Upper lobe of right lung (tissue), 1 donor: ENCODE measurements at places on chromosomes 1 and 21. TPM values are rescaled to one million over a fixed set of nuclear protein-coding genes. Genes with fewer than 3 reads are reported as not detected.

Gene FCGR1A
- total RNA-seq, result 40.9 TPM

Gene KRTAP21-2
- total RNA-seq, result not detected

GRCh38 chr1:33608825-33609400, 136.5 kb downstream of the ZSCAN20 start:
- DNase-seq, result no peak

Gene CDA
- 8.8 TPM for total RNA-seq

Gene RUNX3
- 13.1 TPM for total RNA-seq

DNA sequence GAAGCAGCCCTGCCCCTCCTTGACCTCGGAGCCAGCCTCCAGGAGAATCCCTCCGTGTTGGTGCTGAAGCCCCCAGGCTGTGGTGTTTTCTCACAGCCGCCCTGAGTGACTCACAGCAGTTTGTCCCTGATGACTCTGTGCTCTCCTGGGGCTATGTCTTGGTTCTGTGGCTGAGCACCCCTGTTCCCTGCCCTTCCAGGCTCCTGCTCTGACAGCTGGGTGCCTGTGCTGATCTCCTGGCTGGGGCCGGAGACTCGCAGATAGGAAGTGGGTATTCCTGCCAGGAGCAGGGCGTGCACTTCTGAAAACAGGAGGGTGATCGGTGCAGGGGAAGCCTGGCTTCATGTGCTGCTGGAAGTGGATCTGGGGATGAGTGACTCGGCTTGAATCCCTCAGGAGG, 34.5 kb downstream of the POFUT2 start:
- DNase-seq, result no peak
